Mesenteric fat pad (tissue), 1 donor: ENCODE measurements at places on chromosomes 5 and 9. TPM values are rescaled to one million over a fixed set of nuclear protein-coding genes. Genes with fewer than 3 reads are reported as not detected.

GRCh38 chr5:127429928-127430327, 87.5 kb upstream of the PRRC1 start:
- no peak for DNase-seq

- DNase-seq, result no peak
Measured at GRCh38 chr9:109474170-109474569, 23.9 kb downstream of the PTPN3 start.

GRCh38 chr9:89002987-89003386, 11.7 kb downstream of the S1PR3 start:
- DNase-seq, result no peak

- DNase-seq, result no peak
Measured at GRCh38 chr9:89631384-89631783, 26.6 kb downstream of the GADD45G start.

DNA sequence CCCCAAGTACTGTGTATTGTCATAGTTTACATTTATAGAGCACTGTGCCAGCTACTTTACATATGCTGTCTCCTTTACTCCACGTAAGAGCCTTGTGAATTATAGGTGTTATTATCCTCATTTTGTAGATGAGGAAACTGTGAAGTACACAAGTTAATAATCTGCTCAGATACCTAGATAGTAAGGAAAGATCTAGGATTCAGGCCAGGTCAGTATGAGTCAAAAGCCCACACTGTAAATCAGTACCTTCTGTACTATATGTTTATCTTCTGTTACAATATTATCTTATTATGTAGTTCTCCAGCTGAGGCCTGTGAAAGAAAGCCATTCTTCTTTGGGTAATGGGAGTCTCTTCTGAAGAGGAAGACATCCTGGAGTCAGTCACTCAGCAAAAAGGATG, 72.4 kb upstream of the TLX3 start:
- DNase-seq, result no peak

- peak; percentile 53 for DNase-seq
Measured at GRCh38 chr5:135241536-135241935, 157.5 kb downstream of the MACROH2A1 start.

DNA sequence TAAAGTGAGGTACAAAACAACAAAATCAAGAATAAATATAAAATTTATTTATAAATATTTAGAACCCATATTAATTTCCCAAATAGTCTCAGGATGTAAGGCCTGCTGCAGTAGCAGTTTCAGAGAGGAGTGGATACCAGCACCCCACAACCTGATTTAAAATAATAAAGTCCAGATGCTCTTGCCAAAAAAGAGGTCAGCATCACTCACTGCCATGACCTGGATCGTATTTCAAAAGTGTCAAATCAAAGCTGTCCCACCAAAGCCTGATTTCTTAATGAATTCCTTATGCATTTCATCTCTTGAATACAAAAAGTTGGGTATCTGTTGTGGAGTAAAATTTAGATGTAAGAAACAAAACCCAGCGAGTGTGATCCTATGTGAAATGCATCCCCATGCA, 58.0 kb upstream of the ROR2 start:
- DNase-seq, result no peak

DNA sequence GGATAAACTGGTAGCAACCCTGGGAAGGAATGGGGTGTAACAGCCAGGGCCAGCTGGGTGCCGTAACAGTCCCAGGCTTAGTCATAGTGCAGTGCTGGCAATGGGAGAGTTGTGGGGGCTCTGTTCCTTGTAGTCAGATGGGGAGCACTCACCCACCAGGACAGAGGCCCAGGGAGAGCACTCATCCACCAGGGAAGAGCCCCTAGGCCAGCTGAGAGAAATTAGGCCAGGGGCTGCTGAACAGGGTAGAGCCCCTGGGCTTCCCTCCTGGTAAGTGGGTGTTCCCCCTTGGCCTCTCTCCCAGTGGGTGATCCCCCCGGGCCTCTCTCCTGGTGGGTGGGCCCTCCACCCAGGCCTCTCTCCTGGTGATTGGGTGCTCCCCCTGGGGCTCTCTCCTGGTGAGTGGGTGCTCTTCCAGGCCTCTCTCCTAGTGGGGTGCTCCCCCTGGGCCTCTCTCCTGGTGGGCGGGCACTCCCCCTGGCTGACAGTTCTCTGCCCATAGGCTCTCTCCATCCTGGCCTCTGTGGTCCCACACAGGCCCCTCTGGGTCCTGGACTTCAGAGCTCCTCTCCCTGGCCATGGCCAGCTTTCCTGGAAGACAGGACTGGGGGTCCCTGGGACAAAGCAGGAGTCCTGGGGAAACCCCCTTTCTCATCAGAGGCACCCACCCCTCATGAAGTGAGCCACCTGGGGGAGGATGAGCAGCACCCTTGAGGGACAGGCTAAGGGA, 13.4 kb downstream of the FGD3 start:
- peak; percentile 35 for DNase-seq

Gene TAS2R1
- not detected for total RNA-seq

Gene NEK6
- 97.9 TPM for total RNA-seq

Gene IFNE
- total RNA-seq, result not detected

Gene GABRP
- total RNA-seq, result 0.19 TPM
